ENCODE measurements at places on chromosomes 12 and 14. TPM values are rescaled to one million over a fixed set of nuclear protein-coding genes. Genes with fewer than 3 reads are reported as not detected.

EAPP gene
- 34.6 TPM for total RNA-seq

TAS2R30 gene
- 8.1 TPM for total RNA-seq

NAA25 gene
- 43.6 TPM for total RNA-seq

R3HDM2 gene
- 89.6 TPM for total RNA-seq

PTHLH gene
- total RNA-seq: 8.3 TPM

CCDC197 gene
- total RNA-seq: not detected

SOAT2 gene
- 1.2 TPM for total RNA-seq

KRT6C gene
- total RNA-seq: not detected

SCN8A gene
- total RNA-seq: 1.5 TPM

FITM1 gene
- total RNA-seq: 0.76 TPM

CLEC1B gene
- not detected for total RNA-seq

FMNL3 gene
- 64.8 TPM for total RNA-seq

RGS6 gene
- 20.6 TPM for total RNA-seq

CCDC177 gene
- not detected for total RNA-seq

SLIRP gene
- total RNA-seq: 82.3 TPM

STYK1 gene
- total RNA-seq: 0.85 TPM

KRT75 gene
- total RNA-seq: not detected

RNF212B gene
- not detected for total RNA-seq

EMC9 gene
- 14.8 TPM for total RNA-seq

SERPINA12 gene
- not detected for total RNA-seq

CLEC4D gene
- 0.67 TPM for total RNA-seq

Measured in sciatic nerve (tissue), 2 donors.